HTR-8/SVneo (cell line): ENCODE measurements at places on chromosomes 12 and 14.

GRCh38 chr14:74391479-74391878, 34.5 kb downstream of the SYNDIG1L start:
- no peak for DNase-seq

DNA sequence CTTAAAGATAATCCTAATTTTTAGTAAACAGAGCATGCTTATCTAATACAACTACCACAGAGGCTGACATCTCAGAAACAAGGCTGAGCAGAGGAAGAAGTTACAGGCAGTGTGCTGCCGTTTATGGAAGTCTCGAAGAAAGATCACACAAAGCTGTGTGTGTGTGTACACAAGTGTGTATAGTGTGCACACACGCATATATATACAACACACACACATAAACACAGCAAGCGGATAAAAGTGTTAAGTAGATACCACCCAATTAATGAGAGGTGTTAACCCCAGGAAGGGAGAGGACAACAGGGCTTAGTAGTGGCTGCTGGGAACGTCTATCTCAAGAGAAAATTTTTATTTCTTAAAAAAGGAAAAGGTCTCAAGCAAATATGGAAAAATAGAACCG, 15.3 kb downstream of the CCDC88C start:
- DNase-seq: no peak

- no peak for DNase-seq
Observed at GRCh38 chr12:116812238-116812637, 69.0 kb downstream of the HRK start.

GRCh38 chr12:88247241-88247643, 105.1 kb downstream of the TMTC3 start:
- peak; percentile 23 for DNase-seq

DNA sequence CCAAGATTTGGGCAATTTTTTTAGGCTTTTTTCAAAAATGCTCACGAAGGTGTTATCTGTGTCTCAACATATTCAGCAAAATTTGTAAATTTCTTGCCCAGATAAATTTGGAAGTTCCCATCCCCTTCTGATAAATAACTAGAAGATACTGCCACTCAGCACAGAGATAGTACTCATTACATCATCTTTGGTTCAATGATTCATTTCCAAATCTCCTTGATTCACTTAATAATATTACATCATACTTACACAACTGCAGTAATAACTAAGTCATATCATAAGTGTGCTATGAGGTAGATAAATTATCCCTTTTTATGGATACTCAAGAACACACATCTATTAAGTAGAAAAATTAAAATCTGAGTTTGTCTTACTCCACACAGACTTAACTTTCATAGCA, 89.4 kb downstream of the RPAP3 start:
- DNase-seq: no peak

DNA sequence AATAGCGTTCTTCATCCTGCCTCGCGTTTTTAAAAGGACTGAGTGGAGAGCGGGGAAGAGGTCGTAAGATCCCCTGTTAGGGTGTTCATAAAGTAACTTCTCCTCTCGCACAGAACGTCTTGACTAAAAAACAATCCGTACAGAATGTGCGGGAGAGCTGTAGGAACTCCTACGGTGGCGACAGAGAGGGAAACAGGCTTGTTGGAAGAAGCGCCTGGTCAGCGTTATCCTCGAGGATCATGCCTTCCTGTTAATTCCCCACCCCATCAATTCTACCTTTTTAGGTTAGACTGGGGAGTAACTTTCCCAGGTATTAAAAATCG, 399 bp upstream of the WASHC4 start:
- DNase-seq: peak; percentile 17

DNA sequence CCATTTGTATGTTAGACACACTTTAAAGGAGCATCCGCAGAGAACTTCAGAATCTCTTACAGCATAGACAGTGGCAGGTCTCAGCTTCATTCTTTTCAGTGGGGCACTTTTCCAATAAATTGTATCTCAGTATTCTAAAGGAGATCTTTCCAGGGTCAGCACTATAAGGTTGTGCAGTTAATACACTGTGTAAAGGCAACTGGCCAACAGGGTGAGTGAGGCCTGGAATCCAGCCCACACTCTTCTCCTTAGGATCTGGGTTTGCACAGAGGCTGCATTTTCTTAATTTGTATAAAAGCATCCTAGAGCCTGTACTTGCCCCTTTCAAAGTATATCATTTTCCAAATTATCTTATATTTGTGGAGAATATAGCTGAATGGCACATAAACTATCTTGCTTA, 94.2 kb downstream of the MYF5 start:
- DNase-seq: no peak

- no peak for DNase-seq
Observed at GRCh38 chr12:96495841-96496545, 6.6 kb downstream of the CFAP54 start.

- no peak for DNase-seq
Observed at GRCh38 chr12:76464631-76465166, 94.9 kb downstream of the OSBPL8 start.

GRCh38 chr12:6612247-6612646, 5.1 kb upstream of the CHD4 start:
- DNase-seq: no peak

- DNase-seq: no peak
Observed at GRCh38 chr12:97835541-97835940, 372.9 kb downstream of the RMST start.

GRCh38 chr12:25388183-25388582, 137.5 kb upstream of the KRAS start:
- DNase-seq: no peak

- no peak for DNase-seq
Observed at GRCh38 chr12:126676434-126676833, 1590.5 kb upstream of the TMEM132C start.

- DNase-seq: no peak
Observed at GRCh38 chr14:27091973-27092372, 494.1 kb upstream of the NOVA1 start.

DNA sequence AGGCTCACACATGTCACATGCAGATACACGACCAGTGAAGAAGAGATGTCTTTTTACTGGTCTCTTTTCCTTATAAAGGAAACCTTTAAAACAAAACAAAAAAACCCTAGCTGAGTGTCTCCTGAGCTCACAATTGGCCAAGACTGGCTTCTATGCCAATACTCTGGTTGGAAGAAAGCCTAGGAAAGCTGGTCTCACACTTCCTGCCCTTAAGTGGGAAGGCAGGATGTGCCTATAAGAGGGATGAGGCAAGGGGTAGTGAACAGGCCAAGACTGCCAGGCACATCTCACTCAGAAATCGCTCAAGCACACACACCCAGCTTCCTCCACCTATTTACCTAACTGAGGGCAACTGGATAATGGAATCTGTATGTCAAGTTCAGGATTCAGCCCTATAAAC, 50.0 kb downstream of the SOCS2 start:
- DNase-seq: no peak

- no peak for DNase-seq
Observed at GRCh38 chr12:45939759-45940158, 50.6 kb downstream of the SCAF11 start.

GRCh38 chr12:91951571-91951970, 194.1 kb downstream of the BTG1 start:
- DNase-seq: no peak

GRCh38 chr14:69183735-69184134, 7.6 kb upstream of the EXD2 start:
- DNase-seq: no peak

DNA sequence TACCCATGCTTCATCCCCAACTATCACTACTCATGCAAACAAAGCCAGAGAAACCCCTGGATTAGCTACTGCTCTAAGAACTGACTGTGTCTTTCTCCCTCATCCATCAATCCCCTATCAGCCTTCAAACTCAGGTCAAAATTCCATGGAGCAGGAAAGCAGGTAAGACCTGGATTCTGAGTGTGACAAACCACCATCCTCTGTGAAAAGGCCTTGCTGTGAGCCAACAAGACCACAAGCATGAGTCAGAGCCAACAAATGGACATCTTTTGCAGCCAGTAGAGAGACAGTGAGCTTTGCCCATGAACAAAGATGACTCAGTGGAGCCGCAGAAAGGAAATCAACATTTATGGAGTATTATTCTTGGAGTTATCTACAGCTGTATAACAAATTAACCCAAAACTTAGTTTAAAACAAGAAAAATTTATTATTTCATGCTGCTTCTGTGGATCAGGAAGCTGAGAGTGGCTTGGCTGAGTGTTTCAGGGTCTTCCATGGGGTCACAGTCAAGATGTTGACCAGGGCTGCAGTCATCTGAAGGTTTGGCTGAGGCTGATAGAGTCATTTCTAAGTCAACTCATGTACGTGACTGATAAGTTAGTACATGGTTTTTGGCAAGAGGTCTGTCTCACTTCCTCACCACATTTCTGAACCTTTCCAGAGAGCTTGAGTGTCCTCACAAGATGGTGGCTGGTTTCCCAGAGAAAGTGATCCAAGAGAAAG, 61.1 kb downstream of the PITPNM2 start:
- peak; percentile 84 for DNase-seq

DNA sequence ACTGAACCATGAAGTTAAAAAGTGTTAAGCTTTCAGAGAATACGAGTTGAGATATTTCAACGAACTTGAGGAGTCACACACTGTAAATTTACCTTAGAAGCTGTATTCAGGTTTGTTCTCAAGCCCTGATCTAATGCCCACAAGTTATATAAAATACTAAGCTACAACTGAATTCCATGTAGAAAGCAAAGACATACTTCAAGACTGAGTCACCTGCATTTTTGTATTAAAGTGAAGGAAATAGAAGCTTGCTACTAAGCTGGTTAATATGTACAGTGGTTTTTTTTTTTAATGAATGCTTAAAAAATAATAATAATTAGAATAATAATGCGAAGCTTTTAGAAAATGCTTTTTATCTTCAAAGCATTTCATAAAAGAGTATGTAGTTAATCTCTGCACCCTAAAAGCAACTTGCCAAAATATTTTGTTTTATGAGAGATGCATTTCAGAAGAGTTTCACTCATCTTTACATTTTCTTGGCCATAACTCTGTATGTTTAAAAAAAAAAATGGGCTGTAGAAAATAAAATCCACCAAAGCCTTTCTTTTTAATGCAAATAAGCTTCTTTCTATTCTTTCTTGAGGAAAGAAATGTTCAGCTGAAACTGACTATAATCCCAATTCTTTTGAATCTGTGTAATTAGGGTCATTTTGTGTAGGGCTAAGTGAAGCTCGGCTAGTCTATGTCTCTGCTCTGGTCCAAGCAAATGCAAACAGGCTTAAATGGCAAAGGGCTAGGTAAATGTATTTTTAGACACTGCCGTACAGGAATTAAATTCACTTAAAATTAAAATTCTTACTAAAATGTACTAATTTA, 1047.5 kb upstream of the FLRT2 start:
- DNase-seq: peak; percentile 53

DNA sequence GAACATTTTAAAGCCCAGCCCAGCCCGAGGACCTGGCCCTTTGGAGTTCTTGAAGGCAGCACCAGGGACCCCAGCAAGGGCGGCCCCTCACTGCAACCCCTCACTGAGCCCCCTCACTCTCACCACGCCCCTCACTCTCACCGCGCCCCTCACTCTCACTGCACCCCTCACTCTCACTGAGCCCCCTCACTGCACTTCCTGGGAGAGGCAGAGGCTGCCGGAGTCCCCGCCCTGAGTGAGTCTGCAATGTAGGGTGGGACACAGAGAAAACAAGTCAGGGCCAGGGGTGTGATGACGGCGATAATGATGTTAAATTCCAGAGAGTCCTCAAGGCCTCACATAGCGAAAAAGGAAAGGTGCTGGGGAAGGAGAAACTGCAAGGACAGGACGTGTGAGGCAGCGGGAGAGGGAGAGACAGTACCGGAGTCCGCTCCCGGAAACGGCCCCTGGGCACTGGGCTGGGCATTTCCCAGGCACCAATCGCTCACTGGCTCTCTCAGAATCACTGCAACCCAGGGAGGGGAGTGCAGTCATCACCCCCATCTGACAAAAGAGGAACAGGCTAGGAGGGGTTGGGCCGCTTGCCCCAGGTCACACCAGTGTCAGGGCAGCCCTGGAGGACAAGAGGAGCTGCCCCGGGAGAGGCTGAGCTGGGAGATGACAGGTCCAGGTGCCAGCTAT, 24.9 kb downstream of the CCDC88C start:
- DNase-seq: no peak

GRCh38 chr12:106955377-106956047, at the start of gene TMEM263:
Gene TMEM263, plus strand, starts transcription at chr12:106955907. Its CDS starts 11,210 bp downstream, at chr12:106967117.
- DNase-seq: peak; percentile 93

DNA sequence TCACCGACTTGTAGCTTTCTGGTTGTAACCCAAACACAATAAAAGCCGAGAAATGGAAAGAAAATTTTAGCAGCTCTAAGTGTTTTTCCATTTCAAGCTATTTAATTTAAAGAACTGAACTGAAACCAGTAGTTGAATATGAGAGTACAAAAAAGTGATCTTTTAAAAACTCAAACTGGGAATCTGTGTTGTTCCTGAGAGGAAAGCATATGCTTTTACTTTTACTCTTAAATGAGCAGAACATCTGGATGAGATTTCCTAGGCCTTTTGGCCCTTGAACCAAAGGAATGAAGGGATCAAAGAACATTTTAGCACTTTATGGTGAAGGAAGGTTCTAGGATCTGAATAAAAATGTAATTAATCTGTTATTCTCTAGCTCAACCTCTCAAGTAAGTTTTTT, 1.3 kb downstream of the KERA start:
- DNase-seq: no peak

GRCh38 chr14:52328276-52328675, 14.2 kb downstream of the PTGER2 start:
- peak; percentile 35 for DNase-seq

DNA sequence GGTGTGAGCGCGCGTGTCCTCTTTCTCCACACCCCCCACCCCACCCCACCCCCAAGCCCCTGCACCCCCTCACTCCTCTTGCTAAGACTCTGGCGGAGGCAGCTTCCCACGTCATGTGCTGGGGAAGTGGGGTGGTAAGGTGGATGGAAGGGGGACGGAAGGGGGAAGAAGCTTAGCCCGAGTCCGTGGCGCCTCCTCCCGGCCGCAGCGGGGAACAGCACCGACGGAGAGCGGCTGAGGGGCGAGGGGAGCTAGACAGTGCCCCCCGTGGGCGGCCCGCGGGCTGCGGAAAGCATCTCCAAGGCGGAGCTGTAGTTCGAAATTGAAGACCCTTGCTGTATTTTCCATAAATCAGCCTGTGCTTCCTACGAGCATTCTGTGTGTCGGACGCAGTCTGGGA, 588 bp upstream of the GRIN2B start:
- DNase-seq: no peak

GRCh38 chr14:28756269-28756883, 10.2 kb upstream of the FOXG1 start:
- no peak for DNase-seq

DNA sequence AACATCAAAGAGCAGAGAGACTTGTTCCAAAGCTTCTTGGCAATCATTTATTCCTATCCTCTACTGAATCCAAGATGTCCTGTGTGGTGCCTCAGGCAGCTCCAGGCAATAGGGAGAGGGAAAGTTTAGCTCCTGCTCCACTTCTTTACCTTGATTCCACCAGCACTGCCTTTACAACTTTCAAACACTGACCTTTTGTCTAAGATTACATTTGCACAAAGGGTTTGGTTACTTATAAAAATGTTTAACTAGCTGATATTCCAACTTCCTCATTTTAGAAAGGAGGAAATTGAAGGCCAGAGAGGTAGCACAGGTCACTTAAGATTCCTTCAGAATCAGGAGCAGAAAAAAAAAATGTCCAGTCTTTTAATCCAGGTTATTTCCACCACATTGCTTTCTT, 192.7 kb downstream of the BTG1 start:
- no peak for DNase-seq
